ENCODE measurements at places on chromosomes 6 and 20.

- no peaks in the 10 kb centered on the region for H3K36me3 ChIP-seq
- no peaks in the 10 kb centered on the region for H3K27me3 ChIP-seq
- H3K4me1 ChIP-seq = peaks cover 1% of the 10 kb centered on the region
- H3K27ac ChIP-seq = no peak overlapping the region
- DNase-seq = no peak
Measured at GRCh38 chr20:57735831-57736737, 26.3 kb upstream of the PMEPA1 start.

GRCh38 chr6:1422290-1422689, 32.9 kb downstream of the FOXF2 start:
- H3K4me3 ChIP-seq = no peak overlapping the region
- no peaks in the 10 kb centered on the region for H3K4me1 ChIP-seq
- no peaks in the 10 kb centered on the region for H3K36me3 ChIP-seq
- no peak overlapping the region for H3K27ac ChIP-seq
- H3K27me3 ChIP-seq = no peaks in the 10 kb centered on the region

DNA sequence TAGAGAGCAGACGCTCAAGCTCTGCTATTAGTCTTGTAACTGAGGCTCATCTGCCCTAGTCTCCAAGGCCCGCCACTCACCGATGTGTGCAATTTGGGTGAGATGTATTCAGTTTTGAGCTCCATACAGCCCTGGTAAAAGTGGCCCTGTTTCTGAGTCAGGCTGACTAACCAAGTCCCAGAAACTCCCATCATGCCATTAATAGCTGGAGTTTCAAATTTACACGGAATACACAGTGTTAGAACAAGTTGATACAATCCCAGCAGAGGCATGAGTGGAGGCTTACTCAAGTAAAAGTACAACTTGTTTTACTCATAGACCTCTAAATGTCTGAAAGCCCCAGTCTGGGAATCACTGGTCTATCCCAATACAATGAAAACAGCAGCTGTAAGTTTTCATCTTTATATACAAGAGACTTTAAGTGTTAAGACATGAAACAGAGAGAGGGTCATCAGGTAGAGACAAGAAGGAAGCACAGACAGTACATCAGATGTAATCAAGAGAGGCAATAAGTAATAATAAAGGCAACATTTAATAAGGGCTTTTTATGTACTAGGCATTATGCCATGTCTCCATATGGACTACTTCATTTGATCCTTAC, 42.4 kb downstream of the RTN4IP1 start:
- DNase-seq = no peak
- no peak overlapping the region for H3K27ac ChIP-seq
- H3K36me3 ChIP-seq = no peaks in the 10 kb centered on the region
- no peaks in the 10 kb centered on the region for H3K27me3 ChIP-seq

DNA sequence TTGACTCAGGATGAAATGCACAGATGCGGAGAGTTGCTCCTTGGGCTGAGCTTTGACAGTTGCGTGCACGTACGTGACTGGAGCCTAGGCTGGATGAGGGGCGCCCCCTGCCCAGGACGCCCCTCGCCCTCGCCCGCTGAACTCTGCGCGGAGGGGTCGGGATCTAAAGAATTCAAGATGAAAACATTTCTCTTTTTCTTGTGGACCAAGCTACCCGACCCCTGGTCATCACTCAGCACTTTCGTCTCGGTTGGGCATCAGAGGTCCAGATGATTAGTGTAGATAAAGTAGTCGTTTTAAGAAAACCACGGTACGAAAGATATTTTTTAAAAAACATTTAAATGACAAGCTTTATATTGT, 700 bp downstream of the DTD1 start:
- H3K27ac ChIP-seq = no peak overlapping the region
- H3K4me3 ChIP-seq = peak overlapping the region; percentile 64

- H3K4me3 ChIP-seq = no peak overlapping the region
- H3K36me3 ChIP-seq = no peaks in the 10 kb centered on the region
- no peak overlapping the region for H3K27ac ChIP-seq
- peaks cover 3% of the 10 kb centered on the region for H3K27me3 ChIP-seq
Measured at GRCh38 chr6:137870308-137870644, 3.2 kb downstream of the TNFAIP3 start.

GRCh38 chr6:38762848-38763247, 47.7 kb downstream of the DNAH8 start:
- H3K4me3 ChIP-seq = no peak overlapping the region
- H3K27ac ChIP-seq = no peak overlapping the region
- no peaks in the 10 kb centered on the region for H3K36me3 ChIP-seq

DNA sequence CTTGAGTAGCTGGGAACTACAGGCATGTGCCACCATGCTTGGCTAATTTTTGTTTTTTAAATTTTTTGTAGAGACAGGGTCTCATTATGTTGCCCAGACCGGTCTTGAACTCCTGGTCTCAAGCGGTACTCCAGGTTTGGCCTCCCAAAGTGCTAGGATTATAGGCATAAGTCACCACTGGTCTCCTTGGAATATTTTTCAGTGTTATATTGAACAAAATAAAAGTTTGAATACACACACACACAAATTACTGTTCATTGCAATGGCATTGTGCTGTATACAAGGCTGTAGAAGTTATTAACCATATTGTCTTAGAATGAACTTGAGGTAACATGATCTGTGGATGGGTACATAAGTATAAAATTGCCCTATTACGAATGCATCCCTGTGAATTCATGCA, 166.1 kb downstream of the BCAS1 start:
- H3K27me3 ChIP-seq = no peaks in the 10 kb centered on the region
- H3K4me1 ChIP-seq = peaks cover 2% of the 10 kb centered on the region
- no peaks in the 10 kb centered on the region for H3K36me3 ChIP-seq
- H3K27ac ChIP-seq = no peak overlapping the region
- no peak overlapping the region for H3K4me3 ChIP-seq
- DNase-seq = no peak

DNA sequence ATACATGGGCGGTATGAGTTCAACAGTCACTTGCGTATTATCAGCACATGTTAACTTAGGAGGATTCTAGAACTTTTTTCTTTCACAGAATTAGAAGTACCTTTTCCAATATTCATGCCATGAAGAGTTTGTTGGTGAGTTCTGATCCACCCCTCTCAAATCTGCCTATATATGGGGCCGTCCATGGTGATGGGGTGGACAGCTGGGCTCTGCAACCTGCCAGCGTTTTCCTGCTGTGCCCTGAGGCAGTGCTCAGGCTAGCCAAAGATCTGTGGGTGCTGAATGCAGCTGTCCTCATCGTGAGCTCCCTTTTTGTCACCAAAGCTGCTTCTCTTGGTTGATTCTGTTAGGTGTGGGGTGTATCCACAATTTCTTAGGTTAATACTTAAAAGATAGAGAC, 88.7 kb downstream of the THBS2 start:
- H3K36me3 ChIP-seq = no peaks in the 10 kb centered on the region
- H3K27me3 ChIP-seq = no peaks in the 10 kb centered on the region
- DNase-seq = no peak
- H3K4me3 ChIP-seq = no peak overlapping the region

- no peak overlapping the region for H3K4me3 ChIP-seq
- no peaks in the 10 kb centered on the region for H3K36me3 ChIP-seq
- H3K4me1 ChIP-seq = no peaks in the 10 kb centered on the region
- H3K27me3 ChIP-seq = no peaks in the 10 kb centered on the region
Measured at GRCh38 chr6:25004357-25004756, 68.6 kb upstream of the RIPOR2 start.

GRCh38 chr6:12528581-12529363, 187.8 kb upstream of the PHACTR1 start:
- H3K27ac ChIP-seq = no peak overlapping the region
- no peak overlapping the region for H3K4me3 ChIP-seq
- no peaks in the 10 kb centered on the region for H3K27me3 ChIP-seq
- H3K36me3 ChIP-seq = no peaks in the 10 kb centered on the region

GRCh38 chr20:53425941-53426340, 167.7 kb downstream of the ZNF217 start:
- H3K27me3 ChIP-seq = no peaks in the 10 kb centered on the region
- H3K27ac ChIP-seq = no peak overlapping the region
- H3K4me1 ChIP-seq = peaks cover 1% of the 10 kb centered on the region
- H3K36me3 ChIP-seq = no peaks in the 10 kb centered on the region
- no peak overlapping the region for H3K4me3 ChIP-seq
- no peak for DNase-seq

GRCh38 chr20:46343975-46344357, 35.7 kb upstream of the CDH22 start:
- no peak overlapping the region for H3K4me3 ChIP-seq
- no peaks in the 10 kb centered on the region for H3K4me1 ChIP-seq
- DNase-seq = no peak
- no peaks in the 10 kb centered on the region for H3K36me3 ChIP-seq
- H3K27ac ChIP-seq = no peak overlapping the region

DNA sequence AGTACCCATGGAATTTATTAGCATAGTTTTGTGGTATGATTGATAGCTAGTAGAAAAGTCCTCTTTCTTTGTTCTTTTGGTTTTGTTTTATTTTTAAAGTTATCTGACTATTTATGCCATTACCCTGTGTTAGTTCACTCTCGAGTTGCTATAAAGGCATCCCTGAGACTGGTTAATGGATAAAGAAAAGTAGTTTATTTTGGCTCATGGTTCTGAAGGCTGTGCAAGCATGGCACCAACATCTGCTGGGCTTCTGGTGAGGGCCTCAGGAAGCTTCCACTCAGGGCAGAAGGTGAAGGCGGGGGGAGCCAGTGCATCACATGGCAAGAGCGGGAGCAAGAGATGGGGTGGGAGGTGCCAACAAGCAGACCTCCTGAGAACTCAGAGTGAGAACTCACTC, 166.5 kb downstream of the MTHFD1L start:
- no peak for DNase-seq
- H3K4me3 ChIP-seq = no peak overlapping the region
- no peaks in the 10 kb centered on the region for H3K36me3 ChIP-seq
- no peak overlapping the region for H3K27ac ChIP-seq

DNA sequence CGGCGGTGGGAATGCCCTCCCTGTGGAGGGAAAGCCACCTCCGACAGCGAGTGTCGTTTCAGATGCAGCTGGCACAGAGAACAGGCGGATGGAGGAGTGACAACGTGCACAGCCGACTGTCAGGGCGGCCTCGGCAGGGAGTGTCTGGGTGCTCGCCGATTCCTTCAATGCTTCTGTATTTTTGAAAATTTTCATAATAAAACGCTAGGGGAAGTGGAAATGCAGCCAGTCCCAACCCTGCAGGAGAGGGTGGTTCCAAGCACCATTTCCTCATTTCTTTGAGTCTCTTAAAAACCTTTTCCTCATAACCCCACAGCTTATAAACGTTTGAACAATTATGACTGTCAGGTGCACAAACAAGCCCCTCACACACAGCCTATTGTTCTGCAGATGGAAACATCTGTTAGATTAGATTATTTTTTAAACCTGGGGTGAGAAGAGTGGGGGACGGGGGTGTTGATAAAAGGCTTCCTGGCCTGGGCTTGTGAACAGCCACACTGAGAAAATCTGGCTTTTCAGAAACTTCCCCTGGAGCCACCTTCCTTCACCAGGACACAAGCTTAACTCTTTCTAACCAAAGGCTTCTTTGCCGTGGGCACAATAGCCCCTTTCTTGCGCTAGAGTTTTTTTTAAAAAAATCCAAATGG, 228.9 kb downstream of the ANKRD60 start:
- DNase-seq = no peak
- H3K36me3 ChIP-seq = no peaks in the 10 kb centered on the region
- H3K27ac ChIP-seq = no peak overlapping the region
- H3K27me3 ChIP-seq = no peaks in the 10 kb centered on the region
- H3K4me1 ChIP-seq = peaks cover 2% of the 10 kb centered on the region

- H3K27ac ChIP-seq = no peak overlapping the region
- H3K27me3 ChIP-seq = no peaks in the 10 kb centered on the region
- 0 out of 2 replicates have a peak, but pooled peaks cover 5% of the 10 kb centered on the region for H3K36me3 ChIP-seq
Measured at GRCh38 chr20:46127396-46128010, 9.4 kb downstream of the CD40 start.

DNA sequence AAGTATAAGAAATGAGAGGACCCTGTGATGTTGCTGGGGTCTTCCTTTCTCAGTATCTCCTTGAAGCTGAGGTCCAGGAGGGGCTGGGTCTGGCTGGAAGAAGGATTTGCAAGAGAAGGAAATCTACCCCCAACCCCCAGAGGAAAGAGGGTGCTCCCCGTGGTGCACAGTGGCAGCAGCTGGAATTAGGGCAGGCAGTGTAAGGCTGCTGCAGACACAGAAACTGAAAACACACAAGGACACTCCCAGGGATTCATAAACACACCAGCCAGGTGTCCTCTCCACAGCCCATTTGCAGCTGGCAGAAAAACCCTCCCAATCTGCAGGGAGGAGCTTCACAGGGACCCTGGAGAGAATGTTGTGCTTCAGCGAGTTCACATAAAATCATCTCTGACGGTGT, 297.2 kb downstream of the CDH26 start:
- no peak for DNase-seq
- H3K27ac ChIP-seq = no peak overlapping the region
- H3K36me3 ChIP-seq = no peaks in the 10 kb centered on the region
- no peaks in the 10 kb centered on the region for H3K27me3 ChIP-seq
- no peaks in the 10 kb centered on the region for H3K4me1 ChIP-seq

- H3K4me1 ChIP-seq = 0 out of 2 replicates have a peak, but pooled peaks cover 1% of the 10 kb centered on the region
- no peak for DNase-seq
- H3K36me3 ChIP-seq = no peaks in the 10 kb centered on the region
- no peak overlapping the region for H3K4me3 ChIP-seq
- no peak overlapping the region for H3K27ac ChIP-seq
Measured at GRCh38 chr6:134307075-134307474, 10.8 kb downstream of the SGK1 start.

DNA sequence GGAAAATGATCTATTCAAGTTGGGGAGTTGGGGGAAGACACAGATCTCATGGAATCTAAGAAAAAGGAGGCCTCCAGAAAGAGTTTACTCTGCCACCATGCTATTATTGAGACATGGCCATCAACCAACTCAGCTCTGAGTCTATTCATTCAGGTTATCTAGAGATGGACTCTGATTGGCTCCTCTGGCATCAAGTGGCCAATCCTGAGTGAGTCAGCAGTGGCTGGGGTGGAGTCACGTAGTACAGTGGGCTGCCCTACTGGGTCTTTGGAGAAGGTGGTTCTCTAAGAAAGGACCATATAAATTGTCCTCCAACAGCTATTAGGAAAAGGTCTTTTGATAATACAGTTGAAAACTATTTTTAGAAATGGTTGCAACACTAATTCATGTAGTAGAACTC, 42.1 kb downstream of the LYRM2 start:
- no peak for DNase-seq
- no peaks in the 10 kb centered on the region for H3K27me3 ChIP-seq
- no peak overlapping the region for H3K27ac ChIP-seq
- H3K4me3 ChIP-seq = no peak overlapping the region

DNA sequence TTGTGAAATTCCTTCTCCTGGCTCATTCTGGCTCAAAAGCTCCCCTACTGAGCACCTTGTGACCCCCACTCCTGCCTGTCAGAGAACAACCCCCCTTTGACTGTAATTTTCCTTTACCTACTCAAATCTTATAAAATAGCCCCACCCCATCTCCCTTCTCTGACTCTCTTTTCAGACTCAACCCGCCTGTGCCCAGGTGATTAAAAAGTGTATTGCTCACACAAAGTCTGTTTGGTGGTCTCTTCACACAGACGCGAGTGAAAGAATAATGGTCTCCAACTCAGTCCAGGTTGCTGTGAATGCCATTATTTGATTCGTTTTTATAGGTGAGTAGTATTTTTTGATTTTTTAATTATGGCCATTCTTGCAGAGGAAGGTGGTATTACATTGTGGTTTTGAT, 414.1 kb upstream of the FKBP1C start:
- H3K4me3 ChIP-seq = no peak overlapping the region
- no peak overlapping the region for H3K27ac ChIP-seq
- H3K36me3 ChIP-seq = no peaks in the 10 kb centered on the region
- H3K27me3 ChIP-seq = no peaks in the 10 kb centered on the region
- H3K4me1 ChIP-seq = no peaks in the 10 kb centered on the region

GRCh38 chr6:137677709-137678108, 183.5 kb upstream of the OLIG3 start:
- H3K4me3 ChIP-seq = no peak overlapping the region
- DNase-seq = no peak
- no peaks in the 10 kb centered on the region for H3K36me3 ChIP-seq

GRCh38 chr20:39960522-39961428, 728.3 kb downstream of the MAFB start:
- H3K4me1 ChIP-seq = no peaks in the 10 kb centered on the region
- no peaks in the 10 kb centered on the region for H3K36me3 ChIP-seq

Data from iPS DF 6.9 (cell line).